ENCODE measurements at places on chromosomes 1 and 21.

DNA sequence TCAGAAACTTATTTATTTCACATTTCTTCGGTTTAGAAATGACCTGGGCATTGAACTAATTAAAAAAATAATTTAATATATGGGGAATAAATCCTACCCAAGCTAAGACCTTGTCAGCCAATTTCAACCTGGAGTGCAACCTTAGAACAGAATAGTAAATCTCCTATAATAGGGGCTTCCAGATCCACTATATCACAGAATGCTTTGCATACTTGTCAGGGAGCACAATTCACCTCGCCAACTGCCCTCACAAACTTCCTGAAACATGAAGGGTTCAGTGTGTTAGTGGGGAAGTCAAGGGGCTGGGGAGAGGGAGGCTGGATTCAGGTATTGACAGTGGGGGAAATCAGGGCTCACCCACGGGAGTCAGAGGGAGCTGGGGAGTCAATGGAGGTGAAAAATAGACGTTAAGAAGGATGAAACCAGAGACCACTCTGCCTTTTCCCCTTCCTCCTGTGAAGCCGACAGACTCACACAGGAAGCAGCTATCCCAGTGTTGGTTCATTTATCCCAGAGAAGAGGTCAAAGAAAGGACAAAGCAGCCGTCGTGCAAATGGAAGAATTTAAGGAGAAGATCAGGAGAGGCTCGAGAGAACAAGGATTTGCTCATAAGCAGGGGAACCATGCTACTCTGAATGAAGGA, 453.3 kb downstream of the NUF2 start:
- no peak for DNase-seq

DNA sequence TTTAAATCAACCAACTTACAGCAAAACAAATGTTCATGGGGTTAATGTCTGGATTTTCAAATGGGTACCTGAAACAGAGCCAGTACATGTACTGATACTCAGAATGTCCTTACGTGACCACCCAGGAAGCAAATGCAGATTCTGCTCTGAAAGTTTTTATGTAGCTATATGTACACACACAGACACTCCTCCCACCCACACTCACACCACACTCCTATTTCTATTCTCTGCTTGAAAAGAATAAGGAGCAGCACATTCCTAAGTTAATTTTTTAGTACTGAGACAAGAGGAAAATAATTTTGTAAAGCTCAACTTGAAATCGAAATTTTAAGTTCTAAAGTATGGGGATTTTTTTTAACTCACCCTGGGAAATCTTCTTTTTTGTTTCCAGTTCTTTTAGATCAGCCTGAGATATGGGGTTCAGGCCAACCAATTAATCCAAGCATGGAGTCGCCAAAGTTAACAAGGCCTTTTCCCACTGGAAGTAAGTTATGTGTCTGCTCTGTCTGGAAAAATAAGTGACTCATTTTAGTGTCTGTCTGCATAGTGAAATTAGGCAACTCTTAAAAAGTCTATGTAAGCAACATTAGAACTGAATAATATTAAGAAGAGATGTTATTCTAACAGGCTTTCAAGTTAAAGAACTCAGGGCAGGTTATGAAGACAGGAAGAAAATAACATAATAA, 75.5 kb upstream of the DYNLT5 start:
- DNase-seq, result no peak

- DNase-seq, result no peak
Observed at GRCh38 chr1:225930566-225930965, 6.5 kb upstream of the PYCR2 start.

GRCh38 chr1:44531785-44532566, 126.9 kb downstream of the RNF220 start:
- no peak for DNase-seq

- no peak for DNase-seq
Observed at GRCh38 chr1:171352554-171352953, 38.6 kb downstream of the FMO4 start.

DNA sequence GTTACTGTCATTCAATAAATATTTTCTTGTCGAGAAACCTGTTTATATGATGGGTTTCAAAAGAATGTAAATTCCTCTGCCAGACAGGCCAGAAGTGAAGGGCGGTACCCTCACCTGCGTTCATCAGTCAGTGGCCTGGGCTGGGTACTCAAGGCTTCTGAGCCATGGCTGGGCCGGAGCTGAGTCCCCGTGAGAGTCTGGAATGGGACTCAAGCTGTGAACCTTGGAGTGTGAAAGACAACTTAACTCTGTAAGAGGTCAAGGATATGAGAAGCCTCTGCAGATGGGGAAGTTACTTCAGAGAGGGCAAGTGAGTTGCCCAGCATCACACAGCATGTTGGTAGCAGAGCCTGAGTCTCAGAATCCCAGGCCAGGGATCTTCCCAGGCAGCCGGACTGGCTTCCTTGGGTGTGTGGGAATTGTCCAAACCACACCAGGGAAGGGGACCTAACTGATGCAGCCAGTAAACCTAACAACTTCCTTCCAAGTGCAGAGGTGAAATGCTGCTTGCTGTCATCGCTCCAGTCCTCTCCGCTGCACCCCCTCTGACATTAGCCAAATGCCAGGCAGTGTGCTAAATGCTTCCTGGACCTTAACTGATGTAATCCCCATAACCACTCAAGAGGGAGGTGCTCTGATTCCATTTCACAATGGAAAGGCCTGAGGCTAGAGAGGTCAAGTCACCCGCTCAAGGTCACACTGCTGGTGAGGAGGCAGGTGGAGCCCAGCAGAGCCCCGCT, 4.8 kb downstream of the DISP3 start:
- no peak for DNase-seq

- no peak for DNase-seq
Observed at GRCh38 chr1:13730291-13730690, 30.3 kb downstream of the PRDM2 start.

- no peak for DNase-seq
Observed at GRCh38 chr1:59767119-59767518, 47.6 kb upstream of the HOOK1 start.
